ENCODE measurements at places on chromosomes 2 and 18.

- no peak for DNase-seq
These were observed 983.6 kb upstream of the ZEB2 start for GRCh38 chr2:145503511-145503910.

- no peak for DNase-seq
These were observed 777 bp downstream of the HAAO start for GRCh38 chr2:42791606-42792005.

- peak; percentile 33 for DNase-seq
These were observed 691 bp downstream of the BIRC6 start for GRCh38 chr2:32357318-32358110.

GRCh38 chr2:133040170-133040569, 370.2 kb upstream of the LYPD1 start:
- DNase-seq = no peak

DNA sequence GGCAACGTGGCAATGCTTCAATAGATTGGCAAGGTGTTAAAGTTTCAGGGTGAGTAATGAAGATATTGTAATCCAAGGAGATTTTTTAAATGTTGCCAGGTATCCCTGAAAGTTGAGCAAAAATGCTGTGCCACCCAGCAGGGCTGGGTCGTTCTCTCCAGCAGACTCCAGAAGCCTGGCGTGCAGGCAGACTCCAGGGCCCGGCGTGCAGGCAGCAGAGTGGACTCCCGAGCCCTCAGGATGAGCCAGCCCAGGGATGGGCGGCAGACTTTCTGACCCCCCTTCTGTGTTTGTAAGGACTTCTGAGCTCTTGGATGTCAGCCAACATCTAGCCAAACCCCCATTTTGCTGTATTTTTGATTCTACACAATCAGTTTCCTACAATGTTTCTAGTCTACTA, 289.1 kb downstream of the ZNF516 start:
- no peak for DNase-seq

DNA sequence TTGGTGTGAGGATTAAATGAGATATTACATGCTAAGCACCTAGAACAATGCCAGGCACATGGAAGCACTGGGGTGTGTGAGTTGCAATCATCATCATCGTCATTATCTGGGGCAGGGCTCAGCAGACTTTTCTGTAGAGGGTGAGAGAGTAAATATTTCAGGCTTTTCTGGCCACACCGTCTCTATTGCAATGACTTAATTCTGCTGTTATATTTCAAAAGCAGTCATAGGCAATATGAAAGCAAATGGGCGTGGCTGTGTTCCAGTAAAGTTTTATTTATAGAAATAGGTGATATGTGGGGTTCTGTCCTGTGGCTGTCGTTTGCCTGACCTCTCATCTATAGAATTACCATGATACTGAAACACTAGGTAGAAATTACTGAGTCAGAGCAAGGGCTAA, 60.6 kb downstream of the IL1R2 start:
- no peak for DNase-seq

GRCh38 chr2:179595284-179595683, 266.1 kb downstream of the ZNF385B start:
- no peak for DNase-seq

DNA sequence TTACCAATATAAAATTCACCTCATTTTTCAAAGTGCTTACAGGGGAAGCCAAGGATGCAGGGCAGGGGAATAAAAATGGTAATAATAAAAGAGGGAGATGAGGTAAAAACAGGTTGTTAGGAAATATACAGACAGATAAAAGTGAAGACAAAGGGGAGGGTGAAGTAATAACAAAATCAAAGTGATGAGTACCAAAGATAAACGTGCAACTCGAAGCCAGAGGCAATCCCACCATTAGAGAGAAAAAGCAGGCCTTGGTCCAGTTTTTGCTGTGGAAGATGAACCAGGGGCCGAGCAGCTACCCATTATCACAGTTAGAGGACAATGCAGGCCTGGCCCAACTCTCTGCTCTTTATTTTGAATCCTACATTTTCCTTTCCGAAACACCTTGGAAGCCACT, 99.6 kb upstream of the UPP2 start:
- DNase-seq = no peak

GRCh38 chr2:186862869-186863709, 14.1 kb upstream of the ZSWIM2 start:
- DNase-seq = peak; percentile 20

DNA sequence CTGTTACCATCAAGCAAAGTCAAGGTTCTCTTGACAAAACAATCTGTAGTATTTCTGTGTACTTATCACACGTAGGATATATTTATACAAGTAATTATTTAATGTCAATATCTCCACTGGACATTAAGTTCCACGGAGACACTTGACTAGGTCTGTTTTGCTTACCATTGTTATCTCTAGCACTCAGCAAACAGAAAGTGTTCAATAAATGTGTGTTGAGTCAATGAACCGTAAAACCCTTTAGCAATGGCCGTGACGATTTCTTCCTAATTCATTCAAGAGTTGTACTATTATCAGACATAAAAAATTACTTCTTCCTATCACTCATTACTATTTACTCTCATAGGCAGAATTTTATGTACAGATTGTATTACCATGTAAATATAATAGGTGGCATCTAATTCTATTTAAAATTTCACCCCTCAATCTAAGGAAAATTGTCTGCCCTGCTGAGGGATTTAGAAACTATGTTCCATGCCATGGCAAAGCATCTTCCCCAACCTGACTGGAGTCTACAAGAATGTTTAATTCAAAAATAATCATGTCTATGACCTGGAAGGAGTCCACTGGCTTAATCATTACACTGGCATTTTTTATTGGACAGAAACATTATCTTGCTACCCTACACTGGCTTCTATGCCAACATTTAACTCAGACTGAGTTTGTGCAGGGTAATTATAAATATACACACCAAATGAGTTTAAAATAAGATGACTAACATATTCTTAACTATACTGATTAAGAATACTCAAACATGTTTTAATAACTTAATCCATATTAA, 301.9 kb downstream of the ZEB2 start:
- DNase-seq = no peak

DNA sequence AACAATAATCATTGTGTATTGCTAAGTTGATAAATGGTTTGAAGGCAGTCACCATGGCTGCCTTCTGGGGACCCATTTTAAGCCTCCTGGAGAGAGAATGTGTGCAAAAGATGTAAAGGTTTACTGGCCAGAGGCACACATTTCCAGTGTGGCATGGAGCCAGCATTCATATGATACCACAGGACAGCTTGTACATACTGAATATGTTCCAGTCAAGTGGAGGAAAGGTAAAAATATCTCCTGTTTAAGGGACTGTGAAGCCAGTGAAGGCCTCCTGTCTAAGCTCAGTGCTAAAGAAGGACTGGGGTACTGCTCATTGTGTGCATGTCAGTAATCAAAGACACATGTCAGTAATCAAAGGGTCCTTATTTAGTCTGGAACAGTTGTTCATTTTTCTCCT, 119.2 kb downstream of the BABAM2 start:
- DNase-seq = no peak

DNA sequence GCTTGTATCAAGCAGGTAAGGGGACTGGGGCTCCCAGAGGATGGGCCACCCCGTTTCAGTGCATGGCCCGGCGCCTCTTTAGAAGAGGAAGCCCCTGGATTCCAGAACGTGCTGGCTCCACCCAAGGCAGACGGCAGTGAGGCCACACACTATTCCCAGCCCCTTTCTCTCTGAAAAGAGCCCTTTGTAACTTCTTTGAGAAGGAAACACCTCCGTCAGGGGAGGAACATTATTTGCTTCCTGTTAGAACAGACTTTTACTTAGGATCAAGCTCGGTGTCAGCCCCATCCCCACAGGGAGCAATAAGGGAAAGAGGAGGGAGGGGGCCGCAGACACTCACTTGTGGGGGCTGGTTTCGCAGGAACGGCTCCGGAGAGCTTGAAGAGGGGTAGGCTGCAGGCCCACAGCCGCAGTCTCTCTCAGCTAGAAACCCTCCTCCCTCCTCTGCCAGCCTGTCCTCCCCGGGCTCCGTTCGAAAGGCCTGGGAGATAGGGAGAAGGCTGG, 49.6 kb upstream of the RMDN2 start:
- no peak for DNase-seq

Measured in SW480 (cell line).